ENCODE measurements at places on chromosomes 1 and 21.

DNA sequence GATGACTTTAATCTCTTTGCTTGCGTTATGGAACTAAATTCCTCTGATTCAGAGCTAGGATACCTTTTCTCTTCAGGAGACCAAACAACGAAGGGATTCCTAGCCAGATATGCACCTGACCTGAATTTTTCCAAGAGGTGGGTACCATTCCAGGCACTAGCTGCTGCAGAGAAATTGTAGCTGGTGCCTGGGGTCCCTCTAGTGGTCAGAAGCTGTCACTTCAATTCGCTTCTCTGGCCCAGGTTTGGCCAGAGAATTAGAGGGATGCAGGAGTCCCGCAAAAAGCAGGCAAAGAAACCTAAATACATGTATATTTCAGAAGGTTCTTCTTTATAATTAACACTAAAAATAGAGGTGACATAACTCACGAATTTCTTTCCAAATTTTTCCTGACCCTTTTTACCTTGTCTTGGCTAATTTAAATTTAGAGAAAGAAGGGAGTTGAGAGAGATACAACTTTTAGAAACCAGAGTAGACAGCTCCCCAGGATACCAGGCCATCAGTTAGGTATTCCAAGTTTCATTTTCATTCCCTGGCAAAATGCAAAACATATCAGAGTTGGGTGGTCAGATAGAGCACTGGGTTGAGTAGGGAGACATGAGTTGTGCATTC is 9.6 kb downstream of the ACKR1 start:
- DNase-seq: no peak

- DNase-seq: no peak
These were observed 357.6 kb downstream of the KIF26B start for GRCh38 chr1:245512181-245512888.

DNA sequence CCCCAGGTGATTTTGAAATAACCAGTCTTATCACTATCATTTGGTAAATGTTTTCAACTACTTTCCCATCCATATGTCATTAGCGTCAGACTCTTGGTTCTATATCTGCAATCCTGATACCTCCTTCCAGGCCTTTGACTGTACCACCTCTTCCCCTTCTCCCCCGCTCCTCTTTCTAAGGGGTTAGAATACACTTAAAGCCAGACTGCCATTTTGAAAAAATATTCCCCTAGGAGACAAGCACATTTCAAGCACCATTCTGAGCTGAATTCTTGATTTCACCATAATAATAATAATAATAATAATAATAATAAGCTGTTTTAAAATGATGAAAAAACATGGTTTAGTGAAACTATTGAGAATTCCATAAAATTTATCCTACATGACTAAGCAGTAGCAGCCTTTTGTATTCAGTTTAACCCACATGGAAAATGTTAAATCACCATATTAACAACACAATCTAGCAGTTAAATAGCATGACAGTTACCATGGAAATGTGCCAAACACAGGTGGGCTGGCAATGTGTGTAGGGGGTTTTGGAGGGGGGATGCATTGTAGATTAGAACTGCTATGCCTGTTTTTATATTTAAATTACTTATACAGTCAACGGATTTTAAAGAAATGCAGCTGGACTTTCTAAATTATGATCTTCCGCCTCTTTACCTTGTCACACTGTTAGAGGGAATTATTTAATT is 480.2 kb upstream of the DEPDC1 start:
- no peak for DNase-seq

GRCh38 chr1:160371346-160371631 is 4.4 kb downstream of the NHLH1 start:
- no peak for DNase-seq

DNA sequence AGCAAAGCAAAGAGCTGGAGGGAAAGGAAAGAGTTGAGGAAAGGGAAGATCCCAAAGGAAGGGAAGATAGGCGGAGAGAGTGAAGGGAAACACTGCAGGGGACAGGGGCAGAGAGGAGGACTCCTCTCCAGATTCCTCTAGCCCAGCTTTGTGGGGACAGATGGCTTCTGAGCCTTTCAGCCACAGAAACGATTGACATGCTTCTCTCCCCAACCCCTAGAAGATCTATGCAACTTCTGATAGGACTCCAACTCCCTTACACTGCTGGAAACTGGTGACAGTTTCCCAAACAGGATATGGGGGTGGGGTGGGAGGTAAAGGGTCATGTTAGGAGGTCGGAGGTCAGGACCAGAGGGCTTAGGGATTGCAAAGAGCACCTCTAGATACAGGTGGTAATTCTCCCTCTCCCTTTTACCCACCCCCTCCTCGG is 6.5 kb downstream of the MEX3A start:
- DNase-seq: no peak

- DNase-seq: no peak
These were observed 3.4 kb downstream of the OR2T11 start for GRCh38 chr1:248631354-248632008.

All from epithelial cell of prostate (primary cell).